ENCODE measurements at places on chromosomes 3 and 15. TPM values are rescaled to one million over a fixed set of nuclear protein-coding genes. Genes with fewer than 3 reads are reported as not detected.
A peak's percentile ranks its signal among the peaks of the same experiment; 100 is the strongest.

- no peak for DNase-seq
Observed at GRCh38 chr15:31511707-31512310, 185.2 kb downstream of the KLF13 start.

PSTPIP1 gene
- total RNA-seq, result 0.27 TPM

GRCh38 chr3:94076055-94076454, 13.2 kb downstream of the NSUN3 start:
- no peak for DNase-seq

DNA sequence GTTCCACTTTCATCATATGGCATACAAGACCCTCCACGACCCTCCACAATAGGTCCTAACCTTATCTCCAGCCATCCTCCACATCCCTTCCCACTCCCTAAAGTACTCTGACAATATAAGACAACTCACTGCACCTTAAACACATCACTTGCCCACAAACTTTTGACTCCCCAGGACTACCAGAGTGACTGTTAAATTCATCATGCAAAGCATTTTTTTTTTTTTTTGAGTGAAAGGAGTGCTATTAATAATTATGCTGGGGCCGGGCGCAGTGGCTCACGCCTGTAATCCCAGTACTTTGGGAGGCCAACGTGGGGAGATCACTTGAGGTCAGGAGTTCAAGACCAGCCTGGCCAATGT, 55.8 kb downstream of the OSBPL10 start:
- no peak for DNase-seq

DNA sequence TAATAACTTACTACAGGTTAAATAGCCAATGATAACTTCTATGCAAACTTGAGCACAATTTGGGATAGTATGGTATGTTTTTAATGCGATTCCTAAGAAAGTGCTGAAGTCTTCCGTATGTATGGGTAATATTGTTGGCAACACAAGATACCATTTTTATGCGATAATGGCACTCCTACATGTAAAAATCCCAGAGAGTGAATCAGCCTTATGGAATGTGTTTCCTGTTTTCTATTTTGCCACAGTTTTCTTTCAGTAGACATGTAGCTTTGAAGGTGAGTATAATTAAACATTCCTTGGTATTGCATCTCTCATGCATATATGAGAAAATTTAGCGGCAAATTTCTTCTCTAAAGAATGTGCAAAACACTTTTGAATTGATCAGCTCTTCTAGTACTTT, 396.8 kb upstream of the AZI2 start:
- no peak for DNase-seq

DNA sequence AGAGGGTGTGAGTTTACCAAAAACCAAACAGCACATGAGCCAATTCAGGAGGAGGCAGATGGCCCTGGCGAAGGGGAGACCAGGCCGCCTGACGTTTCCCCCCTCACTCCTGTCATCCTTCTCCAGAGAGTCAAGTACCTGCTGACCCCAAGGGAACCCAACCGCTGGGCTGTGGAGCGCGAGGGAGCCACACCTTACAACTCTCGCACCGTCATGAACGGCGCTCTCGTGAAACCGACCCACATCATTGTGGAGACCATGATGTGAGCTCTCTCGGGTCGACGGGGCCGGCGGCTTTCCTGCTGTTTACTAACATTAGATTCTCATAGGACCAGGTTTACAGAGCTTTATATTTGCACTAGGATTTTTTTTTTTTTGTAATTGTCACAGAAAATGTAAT, 55.4 kb downstream of the GRIP2 start:
- DNase-seq, result no peak

KNL1 gene
- 17.7 TPM for total RNA-seq

DNA sequence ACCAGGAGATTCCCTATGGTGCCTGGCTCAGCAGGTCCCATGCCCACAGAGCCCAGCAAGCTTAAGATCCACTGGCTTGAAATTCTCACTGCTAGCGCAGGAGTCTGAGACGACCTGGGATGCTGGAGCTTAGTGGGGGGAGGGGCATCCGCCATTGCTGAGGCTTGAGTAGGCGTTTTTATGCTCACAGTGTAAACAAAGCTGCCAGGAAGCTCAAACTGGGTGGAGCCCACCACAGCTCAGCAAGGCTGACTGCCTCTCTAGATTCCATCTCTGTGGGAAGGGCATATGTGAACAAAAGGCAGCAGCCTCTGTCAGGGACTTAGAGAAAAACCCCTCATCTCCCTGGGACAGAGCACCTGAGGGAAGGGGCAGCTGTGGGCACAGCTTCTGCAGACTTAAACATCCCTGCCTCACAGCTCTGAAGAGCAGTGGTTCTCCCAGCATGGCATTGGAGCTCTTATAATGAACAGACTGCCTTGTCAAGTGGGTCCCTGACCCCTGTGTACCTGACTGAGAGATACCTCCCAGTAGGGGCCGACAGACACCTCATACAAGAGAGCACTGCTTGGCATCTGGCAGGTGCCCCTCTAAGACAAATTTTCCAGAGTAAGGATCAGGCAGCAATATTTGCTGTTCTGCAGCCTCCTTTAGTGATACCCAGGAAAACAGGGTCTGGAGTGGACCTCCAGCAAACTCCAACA, 231.5 kb upstream of the SETMAR start:
- no peak for DNase-seq

GRCh38 chr3:7876741-7877297, 624.8 kb upstream of the LMCD1 start:
- no peak for DNase-seq

DNA sequence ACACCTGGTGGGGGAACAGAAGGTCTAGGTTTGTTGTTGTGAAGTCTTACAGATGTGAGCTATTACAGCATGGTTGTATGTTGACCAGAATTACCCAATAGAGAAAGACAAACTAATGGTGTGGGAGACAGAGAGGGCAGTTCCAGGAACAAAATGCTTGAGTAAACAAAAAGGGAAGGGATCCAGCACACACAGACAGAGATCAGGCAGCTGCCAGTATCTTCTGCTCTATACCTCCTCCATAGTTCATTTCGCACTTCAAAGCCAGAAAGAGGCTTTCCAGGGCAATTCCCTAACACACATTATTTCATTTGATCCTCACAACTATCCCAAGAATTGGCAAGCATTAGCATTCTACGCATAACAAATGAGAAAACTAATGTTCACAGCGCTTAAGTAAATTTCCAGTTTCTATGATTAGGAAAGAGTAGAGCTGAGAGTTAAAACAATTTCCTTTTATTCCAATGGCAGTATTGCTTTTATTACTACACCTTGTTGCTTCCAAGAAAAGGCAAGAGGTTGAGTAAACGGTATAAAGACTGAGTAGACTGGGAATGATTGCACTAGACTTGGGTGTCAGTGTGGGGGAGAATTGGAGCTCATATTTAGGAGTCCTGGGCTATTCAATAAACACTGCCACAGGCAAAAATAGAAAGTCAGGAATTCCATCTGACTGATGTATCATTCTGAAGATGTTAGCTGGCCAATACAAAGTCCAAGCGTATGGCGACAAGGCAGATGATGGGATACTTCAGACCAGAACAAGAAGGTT, 39.7 kb upstream of the ZNF280D start:
- no peak for DNase-seq

RAD18 gene
- total RNA-seq, result 20.1 TPM

DNA sequence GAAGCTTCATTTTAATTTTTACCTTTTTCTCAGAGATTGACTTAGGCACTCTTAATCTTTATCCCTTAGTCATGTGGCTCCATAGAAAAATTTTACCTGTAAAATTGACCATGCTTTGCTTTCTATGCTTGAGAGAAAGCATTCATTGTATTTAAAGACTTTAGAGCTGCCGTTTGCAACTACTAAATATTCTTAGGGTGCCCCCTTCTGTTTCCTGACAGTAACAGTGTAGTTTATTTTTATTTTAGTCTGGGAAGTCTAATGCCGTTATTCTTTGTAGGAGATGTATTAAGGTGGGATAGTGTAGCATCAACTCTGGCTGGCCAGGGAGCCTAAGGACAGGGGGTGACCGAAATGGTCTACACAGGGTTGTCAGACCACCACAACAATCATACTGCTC, 84.5 kb upstream of the SYNPR start:
- DNase-seq, result peak; percentile 41

GRCh38 chr3:35383216-35383615, 256.1 kb upstream of the ARPP21 start:
- peak; percentile 5 for DNase-seq

GABRG3 gene
- 14.0 TPM for total RNA-seq

STARD5 gene
- 7.8 TPM for total RNA-seq

DNA sequence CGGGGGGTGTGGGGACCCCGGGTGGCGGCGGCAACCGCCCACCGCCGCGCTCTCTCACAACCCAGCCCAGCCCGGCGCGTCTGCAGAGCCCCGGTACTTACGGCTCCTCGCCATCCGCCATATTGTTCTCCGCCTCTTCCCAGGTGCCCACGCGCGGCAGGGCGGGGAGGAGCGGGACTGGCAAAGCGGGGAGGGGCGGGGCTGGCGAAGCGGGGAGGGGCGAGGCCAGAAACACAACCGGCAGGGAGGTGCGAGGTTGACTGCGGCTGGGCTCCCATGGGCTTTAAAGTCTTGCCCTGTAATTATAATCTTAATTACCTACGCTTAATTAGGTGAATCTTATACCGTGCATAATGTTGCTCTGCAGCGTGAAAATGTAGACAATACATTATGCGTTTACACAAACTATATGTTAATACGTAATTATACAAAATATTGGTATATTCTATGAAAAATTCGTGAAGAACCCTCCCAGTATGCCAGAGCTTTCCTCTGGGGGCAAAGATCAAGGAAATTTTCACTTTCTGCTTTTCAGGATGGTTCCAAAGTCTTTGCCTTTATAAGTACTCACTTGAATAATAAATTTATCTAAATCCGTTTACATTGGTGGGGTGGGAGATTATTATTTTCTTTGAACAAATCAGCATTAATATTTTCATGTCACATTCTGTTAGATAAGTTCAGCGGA, at the start of gene UBA3:
TSS of gene UBA3 (minus strand) at position 133 of the 688 bp plus-strand sequence. CDS start at position 121, 12 bp downstream.
- DNase-seq, result peak; percentile 94

GRCh38 chr15:70627734-70628548, 135.4 kb downstream of the UACA start:
- DNase-seq, result no peak

ETFA gene
- 52.8 TPM for total RNA-seq

ARNT2 gene
- 75.5 TPM for total RNA-seq

TMEM108 gene
- total RNA-seq, result 9.1 TPM

GRCh38 chr3:35216501-35217266, 422.6 kb upstream of the ARPP21 start:
- DNase-seq, result no peak

GRCh38 chr3:168467115-168467714, 371.5 kb upstream of the GOLIM4 start:
- no peak for DNase-seq

- DNase-seq, result no peak
Observed at GRCh38 chr3:28191363-28191762, 50.1 kb upstream of the CMC1 start.

- no peak for DNase-seq
Observed at GRCh38 chr3:157938154-157938779, 168.0 kb downstream of the SHOX2 start.

PFKFB4 gene
- 14.8 TPM for total RNA-seq

Data from cerebellum (tissue), 4 donors.